Caudate nucleus (tissue), 63 donors: ENCODE measurements at places on chromosomes 6 and 20.

GRCh38 chr20:16279320-16279719 lies 293.9 kb downstream of the KIF16B start:
- DNase-seq = no peak

DNA sequence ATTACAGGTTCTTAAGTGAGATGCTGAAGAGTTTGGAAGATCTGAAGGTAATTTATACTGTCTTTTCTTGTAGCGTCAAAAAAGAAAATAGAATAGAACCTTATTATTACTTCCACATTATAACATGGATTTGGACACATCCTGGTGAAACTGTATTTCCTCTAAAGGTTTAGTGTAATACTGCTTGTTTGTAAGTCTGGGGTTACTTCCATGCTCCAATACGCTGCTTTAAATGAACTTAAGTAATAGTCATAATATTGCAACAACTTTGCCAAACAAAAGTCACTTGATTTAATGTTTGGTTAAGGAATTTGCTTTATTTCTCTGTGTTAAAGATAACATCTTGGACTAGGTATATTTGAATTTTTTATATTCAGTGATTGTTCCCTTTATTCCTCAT lies 11.5 kb upstream of the SNRNP48 start:
- DNase-seq = no peak

DNA sequence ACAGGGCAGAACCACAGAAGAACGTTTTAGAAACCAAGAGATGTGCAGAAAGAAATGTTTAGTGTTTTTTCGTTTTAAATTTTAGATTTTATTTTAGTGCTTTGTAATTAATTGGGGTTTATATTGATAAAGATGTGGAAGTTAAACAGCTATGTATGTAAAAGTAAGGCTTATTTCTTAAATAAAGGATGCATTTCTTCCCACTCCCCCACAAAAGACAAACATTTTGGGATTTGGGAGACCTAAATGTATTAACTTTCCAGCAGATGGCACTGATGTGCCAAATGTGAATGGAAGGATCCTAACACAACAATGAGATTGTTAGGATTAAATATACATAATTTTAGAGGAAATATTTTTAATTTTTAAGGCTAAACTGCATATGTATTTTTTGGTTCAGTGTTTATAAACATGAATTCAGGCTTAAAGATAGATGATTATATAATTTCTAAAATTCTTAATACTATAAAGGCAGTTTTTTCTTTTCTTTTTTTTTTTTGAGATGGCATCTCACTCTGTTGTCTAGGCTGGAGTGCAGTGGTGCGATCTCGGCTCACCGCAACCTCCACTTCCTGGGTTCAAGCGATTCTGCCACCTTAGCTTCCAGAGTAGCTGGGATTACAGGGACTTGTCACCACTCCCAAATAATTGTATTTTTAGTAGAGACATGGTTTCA lies 12.0 kb downstream of the PFDN4 start:
- no peak for DNase-seq

DNA sequence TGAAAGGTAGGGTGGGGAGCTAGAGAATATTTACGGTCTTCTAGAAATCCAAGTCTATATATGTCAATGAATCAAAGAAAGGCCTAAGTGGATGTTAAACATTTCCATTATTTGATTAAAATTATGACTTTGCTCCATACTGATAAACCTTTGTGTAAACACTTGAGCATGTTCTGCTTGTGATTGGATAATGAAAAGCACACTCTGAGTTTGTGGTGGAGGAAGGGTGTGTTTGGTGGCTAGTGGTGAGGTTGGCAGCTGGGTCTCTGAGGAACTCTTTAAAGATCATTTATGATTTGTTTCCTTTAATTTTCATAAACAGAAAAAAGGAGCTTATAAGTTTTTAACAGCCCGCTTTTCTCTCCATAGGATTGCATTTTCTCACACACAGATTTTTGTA lies 84.7 kb downstream of the RFPL4B start:
- DNase-seq = no peak

GRCh38 chr20:46307139-46307998 lies 929 bp downstream of the CDH22 start:
- DNase-seq = no peak

- no peak for DNase-seq
Observed at GRCh38 chr20:19823971-19824370, 65.9 kb downstream of the RIN2 start.

DNA sequence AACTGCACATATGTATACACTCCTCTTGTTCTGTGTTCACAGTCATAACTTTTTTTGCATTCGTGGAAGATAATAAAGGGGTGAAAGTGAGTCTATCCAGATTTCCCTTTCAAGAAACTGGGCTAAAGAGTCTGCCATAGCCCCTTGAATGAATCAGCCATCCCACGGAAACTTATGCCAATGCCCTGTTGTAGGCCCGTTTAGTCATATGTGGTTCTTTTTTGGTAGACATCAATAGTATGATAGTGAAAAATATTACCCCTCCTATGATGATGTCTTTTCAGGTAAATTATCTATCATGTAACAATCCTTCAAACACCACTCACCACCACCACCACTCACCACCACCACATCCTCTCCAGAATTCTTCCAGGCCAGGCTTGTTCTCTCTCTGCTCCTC lies 99.9 kb upstream of the MYLIP start:
- DNase-seq = no peak

GRCh38 chr6:30951907-30952469 lies 11.2 kb downstream of the MUCL3 start:
- DNase-seq = no peak

- DNase-seq = no peak
Observed at GRCh38 chr6:36289281-36289878, 19.5 kb downstream of the PNPLA1 start.
